Activated effector memory CD4-positive, alpha-beta T cell treated with Interleukin-2 at 50 U/mL for 16 hours (primary cell): ENCODE measurements at places on chromosomes 7 and 10.

DNA sequence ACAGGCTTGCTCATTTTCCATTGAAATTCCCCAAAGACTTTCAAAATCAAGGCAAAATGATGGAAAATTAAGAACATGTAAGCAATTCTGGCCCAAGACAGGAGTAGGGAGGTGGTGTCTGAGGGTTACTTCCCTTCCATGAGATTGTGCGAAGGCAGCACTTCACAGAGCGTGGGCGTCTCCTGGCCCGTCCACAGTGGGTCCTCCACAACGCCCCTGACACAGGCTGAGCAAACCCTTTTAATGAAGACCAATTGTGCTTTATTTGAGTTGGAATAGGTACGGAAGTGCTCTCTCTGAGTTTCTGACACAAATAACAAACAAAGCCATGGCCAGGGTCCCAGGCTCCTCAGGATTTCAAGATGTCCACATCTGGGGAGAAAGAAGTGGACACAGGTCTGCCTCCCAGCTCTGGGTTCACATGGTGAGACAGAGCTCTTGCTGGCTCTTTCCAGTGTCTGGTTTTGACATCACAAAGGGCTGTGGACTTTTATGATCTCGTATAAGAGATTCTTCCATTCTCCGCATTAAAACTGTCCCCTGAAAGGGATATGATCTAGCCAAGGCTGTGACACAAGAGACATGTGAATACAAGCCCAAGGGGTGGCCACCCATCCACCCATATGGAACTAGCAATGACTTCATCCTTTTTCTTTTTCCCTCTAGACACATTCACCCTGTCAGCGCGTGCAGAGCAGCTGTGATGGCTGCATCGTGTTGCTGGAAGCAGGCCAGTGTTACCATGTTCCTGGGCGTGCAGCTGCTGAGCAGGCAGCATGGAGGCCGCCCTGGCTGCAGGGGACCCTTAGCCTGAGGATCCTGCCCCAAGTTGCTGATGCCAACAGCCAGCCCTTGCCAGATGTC, 145.6 kb downstream of the ADAM12 start:
- no peak for DNase-seq

GRCh38 chr7:138129551-138130165, 53.4 kb downstream of the AKR1D1 start:
- no peak for DNase-seq

DNA sequence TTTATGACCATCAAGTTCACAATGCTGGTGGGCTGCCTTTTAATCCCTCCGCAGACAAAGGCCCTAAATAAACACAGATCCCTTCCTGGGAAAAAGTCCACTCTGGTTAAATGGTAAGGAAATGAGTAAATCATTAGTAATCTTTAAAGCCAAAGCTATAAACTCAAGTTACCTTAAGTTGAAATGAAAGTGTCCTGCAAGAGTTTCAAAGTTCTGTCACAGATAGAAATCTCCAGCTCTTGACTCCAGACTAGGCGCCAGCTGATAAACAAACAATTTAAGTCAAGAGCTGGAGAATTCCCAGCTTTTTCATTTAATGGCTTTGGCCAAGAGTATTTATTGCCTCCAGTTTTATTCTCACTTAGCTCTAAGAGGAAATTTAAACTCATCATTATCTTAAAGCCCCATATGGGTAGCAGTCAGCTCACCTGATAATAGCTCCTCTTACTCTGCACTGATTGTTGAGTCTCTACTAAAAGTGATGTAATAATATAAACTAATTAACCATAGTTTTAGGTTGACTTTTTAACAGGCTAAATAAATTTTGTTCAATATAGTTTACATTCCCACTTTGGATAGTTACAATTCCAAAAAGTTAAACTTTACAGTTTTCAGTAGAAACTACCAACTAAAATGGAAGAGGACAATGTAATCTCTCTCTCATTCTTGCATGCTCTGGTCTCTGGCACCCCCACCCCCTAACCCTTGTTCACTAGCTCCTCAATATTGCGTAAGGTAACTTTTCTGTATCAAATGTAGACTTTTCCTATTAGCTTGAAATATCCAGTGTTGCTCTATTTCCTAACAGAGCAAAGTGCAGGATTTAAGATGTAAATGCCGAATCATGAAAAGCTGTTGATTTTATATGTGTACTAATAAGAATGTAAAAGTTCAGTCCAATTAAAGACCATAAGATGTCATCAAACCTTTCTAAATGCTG, 56.1 kb downstream of the HIBADH start:
- no peak for DNase-seq

DNA sequence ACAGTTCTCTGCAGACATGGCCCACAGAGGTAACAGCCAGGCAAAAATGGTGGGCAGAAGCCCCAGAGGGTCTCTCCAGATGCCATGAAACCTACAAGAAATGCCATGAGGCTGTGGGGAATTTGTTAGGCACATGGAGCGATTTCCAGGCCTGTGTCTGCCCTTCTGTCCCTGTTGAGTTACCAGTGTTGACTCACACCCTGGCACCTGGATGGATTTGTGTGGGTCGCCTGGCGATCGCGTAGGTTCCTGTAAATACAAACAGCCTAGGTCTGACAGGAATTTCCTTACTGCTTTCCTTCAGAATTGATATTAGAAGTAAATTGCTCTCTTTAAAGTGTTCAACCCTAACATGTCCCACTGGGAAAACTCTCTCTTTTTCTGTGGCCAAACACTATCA, 164.9 kb upstream of the EEPD1 start:
- no peak for DNase-seq

GRCh38 chr10:121243609-121244241, 354.5 kb downstream of the FGFR2 start:
- no peak for DNase-seq

DNA sequence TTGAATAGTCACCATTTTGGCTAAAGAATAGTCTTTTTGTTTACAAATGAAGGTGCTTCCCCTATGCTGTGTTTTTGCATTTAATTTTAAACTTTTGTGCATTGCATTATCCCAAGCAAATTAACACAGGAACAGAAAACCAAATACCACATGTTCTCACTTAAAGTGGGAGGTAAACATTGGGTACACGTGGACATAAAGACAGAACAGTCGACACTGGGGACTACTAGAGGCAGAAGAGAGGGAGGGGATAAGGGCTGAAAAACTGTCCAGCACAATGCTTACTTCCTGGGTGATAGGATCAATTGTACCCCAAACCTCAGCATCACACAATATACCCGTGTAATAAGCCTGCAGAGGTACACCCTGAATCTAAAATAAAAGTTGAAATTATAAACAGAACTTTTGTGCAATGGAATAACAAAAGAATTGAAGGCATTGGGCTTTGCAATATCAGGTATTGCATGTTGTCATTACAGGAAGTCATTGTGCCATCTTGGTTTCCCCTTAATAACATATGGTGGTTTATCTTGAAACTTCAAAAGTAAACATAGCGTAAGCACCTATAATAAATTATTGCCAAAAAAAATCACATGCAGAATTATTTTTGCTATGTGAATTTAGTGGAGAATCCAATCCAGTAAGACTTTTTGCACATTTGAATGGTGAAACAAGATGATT, 16.1 kb downstream of the ADD3 start:
- DNase-seq = no peak

- DNase-seq = no peak
These were observed 119.9 kb upstream of the COL1A2 start for GRCh38 chr7:94274828-94275227.

GRCh38 chr7:40880581-40880980, 745.8 kb downstream of the SUGCT start:
- DNase-seq = no peak

GRCh38 chr10:33441561-33441960, 107.1 kb upstream of the NRP1 start:
- DNase-seq = no peak

- no peak for DNase-seq
These were observed 167.3 kb downstream of the CCDC3 start for GRCh38 chr10:12834116-12834665.

DNA sequence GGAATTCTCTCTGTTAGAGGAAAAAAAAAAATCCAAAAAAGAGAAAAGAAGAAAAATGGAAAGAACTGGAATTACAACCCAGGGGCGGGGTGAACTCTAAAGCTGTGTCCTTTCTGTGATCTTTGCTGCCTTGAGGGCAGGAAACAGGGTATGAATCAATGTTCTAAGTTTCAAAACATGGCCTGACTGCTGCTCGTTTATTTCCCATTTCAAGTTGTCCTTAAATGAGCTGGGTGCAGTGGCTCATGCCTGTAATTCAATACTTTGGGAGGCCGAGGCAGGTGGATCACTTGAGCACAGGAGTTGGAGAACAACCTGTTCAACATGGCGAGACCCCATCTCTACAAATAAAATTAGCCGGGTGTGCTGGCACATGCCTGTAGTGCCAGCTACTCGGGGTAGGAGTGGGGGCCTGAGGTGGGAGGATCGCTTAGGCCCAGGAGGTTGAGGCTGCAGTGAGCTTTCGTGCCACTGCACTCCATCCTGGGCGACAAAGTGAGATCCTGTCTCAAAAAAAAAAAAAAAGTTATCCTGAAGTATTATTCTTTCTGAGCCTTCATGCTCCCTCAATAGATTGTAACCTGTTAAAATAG, 24.7 kb upstream of the TFAM start:
- no peak for DNase-seq

DNA sequence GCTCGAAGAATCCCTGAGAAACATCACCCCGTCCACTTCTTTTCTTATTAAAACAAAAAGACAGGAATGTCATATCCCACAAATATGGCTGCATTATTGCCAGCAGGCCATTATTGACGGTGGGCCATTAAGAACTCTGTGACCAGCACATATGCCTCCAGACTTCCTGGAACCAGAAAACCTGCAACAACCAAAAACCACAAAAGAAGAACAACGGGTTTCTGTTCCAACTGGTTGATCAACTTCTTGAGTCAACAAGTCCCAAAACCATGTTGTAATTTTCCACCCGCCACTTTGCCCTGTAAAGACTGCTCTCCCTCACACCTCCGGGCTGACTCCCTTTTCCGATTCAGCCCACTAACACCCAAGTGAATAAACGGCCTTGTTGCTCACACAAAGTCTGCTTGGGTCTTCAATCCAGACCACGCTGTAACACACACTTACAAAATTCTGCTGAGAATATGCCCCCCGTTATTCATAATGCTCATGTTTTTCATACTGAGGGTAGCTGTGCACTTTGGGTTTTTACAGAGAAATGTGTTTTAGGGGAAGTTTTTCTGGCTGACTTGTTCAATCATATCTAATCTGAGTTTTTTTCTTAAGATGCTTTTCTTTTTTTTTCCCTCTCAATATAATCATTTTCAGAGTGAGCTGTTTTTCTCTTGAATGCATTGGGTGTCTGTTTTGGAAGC, 20.7 kb downstream of the ZNF107 start:
- no peak for DNase-seq

DNA sequence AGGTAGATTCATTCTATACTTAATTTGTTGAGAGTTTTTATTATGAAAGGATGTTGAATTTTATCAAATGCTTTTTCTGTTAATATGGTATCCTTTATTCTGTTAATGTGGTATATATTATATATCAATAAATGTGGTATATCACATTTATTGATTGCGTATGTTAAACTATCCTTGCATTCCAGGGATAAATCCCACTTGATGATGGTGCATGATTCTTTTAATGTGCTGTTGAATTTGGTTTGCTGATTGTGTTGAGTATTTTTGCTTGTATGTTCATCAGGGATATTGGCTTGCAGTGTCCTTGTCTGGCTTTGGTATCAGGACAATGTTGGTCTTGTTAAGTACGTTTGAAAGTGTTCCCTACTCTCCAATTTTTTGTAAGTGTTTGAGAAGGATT, 11.9 kb downstream of the LRMDA start:
- DNase-seq = no peak

GRCh38 chr7:34165927-34166550, 260.7 kb downstream of the BMPER start:
- no peak for DNase-seq

DNA sequence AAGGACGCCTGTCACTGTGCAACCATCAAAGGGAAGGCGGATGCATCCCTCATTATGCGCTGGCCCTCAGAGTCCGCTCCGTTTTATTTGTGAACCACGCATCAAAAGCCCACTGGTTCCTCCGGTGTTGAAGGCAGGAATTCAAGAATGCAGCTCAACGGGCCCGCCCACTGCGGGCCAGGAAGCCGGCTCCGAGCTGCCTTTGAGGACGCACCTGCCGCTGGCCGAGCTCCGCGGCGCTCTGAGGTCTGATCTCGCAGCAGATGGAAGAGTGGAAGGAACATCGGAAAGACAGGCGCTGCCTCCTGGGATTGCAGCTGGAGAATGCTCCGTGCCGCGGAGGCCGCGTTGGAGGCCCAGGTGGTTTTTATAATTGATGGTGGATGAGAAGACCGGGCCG, 56.9 kb upstream of the ADGRA1 start:
- DNase-seq = no peak
